ENCODE measurements at places on chromosomes 7 and 10.

GRCh38 chr7:93958651-93959050 is 37.1 kb downstream of the GNG11 start:
- DNase-seq: no peak

- DNase-seq: no peak
These were observed 12.0 kb upstream of the GSDME start for GRCh38 chr7:24769014-24769830.

GRCh38 chr10:25481467-25481866 is 306.7 kb downstream of the GPR158 start:
- DNase-seq: no peak

GRCh38 chr10:50260791-50261281 is 9.5 kb upstream of the ASAH2 start:
- DNase-seq: no peak

GRCh38 chr10:133438711-133439273 is 14.4 kb upstream of the SPRN start:
- DNase-seq: peak; percentile 55

DNA sequence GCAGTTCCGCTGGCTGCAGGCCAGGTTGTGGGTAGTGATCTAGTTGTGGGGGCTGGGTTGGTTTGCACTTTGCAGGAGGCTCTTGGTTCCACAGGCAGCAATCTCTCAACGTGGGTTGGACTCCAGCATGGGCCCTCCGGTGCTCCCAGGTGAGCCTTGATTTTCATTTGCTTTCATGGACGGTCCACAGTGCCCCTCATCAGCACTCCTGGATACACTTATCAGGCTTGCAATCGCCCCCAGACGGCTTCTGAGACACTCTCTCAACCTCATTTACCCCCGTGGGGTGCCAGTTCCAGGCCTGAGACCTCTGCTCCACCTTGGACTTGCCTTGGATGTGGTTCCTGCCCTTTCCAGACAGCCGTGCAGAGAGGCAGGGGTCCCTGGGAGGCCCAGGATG is 31.3 kb upstream of the ZNF273 start:
- DNase-seq: no peak

- no peak for DNase-seq
These were observed 95.5 kb downstream of the EBF3 start for GRCh38 chr10:129868449-129869035.

- DNase-seq: no peak
These were observed 150.4 kb downstream of the SFMBT2 start for GRCh38 chr10:7260412-7260900.

DNA sequence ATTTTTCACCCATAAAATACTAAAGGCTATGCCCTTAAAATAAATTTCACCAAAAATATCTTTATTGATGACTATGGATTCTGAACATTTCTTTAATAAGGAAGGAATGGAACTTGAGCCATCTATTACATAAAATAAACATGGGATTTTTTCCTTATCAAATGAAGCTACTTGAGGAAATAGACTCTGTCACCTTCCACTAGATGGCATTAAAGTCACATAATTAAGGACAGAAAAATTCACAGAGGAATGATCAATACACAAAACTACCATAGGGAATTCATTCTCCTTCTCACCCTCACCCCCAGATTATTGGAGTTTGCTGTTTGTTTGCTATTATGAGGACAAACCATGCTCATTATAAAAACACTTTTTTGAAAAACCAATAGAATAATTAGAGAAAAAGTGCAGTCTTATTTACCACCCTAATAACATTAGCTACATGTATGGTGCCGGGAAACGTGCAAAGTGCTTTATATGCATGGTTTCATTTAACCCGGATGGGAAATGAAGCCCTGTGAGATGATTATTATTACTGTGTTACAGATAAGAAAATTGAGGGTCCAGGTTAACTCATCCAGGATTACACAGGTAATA is 21.1 kb upstream of the FOXI2 start:
- DNase-seq: no peak

GRCh38 chr10:11822026-11822756 is 965 bp upstream of the PROSER2 start:
- DNase-seq: no peak

DNA sequence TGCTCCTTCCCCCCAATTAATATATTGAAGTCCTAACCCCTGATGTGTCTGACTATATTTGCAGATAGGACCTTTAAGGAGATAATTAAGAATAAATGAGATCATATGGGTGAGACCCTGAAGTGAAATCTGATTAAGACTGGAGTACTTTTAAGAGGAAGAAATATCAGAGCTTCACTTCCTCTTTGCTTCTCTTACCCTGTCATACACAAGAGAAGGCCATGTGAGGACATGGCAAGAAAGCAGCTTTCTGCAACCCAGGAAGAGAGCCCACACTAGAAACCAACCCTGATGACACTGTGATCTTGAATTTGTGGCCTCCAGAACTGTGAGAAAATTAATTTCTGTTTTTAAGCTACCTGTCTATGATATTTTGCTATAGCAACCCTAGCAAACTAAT is 44.2 kb downstream of the JMJD1C start:
- no peak for DNase-seq

- no peak for DNase-seq
These were observed 322.2 kb downstream of the BMPER start for GRCh38 chr7:34227525-34227924.

DNA sequence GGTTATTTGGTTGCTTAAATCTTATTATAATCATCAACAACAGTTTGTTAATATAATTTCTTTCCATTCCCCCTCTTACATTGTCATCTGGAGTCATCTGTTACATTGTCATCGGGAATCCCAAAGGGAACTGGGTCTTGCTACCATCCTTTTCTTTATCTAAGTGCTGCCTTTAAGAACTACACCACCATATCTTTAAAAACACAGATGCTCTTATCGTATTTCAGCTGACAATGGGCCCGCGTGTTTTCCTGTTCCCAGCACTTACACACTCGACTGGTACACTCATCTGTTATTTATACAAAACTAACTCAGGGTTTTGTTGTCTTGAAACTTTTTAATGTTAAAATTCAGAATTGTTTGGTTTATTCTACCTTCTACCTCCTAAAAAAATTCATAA is 256.2 kb upstream of the MGMT start:
- no peak for DNase-seq

DNA sequence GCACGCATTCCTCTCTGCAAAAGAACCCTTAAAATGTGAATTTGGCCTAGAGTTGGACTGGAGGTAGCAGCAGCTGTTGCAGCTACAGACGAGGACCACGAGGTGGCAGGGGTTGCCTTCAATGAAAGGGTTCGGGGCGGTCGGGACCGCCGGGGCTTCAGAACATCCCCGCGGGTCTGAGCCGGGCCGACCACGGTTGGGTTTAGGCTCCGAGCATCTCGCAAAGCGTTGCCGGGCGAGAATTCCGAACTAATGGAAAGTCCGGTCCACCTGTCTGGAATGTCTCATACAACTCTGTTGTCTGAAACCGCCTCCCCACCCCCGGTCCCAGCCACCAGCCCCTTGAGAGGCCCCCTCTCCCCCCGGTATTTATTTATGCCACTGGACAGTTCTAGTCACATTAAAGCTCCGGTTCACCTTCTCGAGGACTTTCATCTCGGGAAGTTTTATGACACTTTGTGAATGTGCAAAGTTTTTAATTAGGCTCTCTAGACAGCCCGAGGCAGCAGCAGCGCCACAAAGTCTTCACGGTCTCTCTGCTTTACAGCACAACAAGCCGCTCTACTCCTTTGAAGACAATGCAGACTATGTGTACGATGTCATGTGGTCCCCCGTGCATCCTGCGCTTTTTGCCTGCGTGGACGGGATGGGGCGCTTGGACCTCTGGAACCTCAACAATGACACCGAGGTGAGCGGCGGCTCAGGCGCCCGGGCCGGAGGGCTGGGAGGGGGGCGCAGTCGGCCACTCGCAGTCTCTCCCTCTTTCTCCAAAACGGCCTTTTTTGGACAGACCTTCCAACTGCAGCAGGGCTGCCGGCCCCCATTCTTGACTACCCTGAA is 246.2 kb downstream of the SLC25A13 start:
- DNase-seq: peak; percentile 29

GRCh38 chr7:786472-787255 is 45.6 kb upstream of the SUN1 start:
- peak; percentile 67 for DNase-seq
